Left renal cortex interstitium (tissue), 4 donors: ENCODE measurements at places on chromosomes 1 and 21.

DNA sequence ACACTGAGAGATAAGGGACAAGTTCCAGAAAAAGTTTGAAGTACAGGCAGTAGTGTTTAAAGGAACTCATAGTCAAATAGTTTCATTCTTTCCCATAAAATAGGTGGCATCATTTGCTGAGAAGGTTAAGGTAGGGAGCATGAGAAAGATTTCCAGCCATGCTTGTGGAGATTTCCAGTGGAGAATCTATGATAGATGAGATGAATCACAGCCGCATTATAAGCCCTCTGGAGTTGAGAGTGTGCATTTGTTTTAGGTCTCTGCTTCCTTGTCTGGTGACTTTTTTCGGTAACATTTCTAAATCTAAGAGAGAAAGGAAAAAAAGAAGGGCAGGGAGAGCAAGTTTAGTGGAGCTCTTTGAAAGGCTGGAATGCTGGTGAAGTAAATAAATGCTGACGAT lies 108.7 kb downstream of the DISP1 start:
- DNase-seq, result no peak

DNA sequence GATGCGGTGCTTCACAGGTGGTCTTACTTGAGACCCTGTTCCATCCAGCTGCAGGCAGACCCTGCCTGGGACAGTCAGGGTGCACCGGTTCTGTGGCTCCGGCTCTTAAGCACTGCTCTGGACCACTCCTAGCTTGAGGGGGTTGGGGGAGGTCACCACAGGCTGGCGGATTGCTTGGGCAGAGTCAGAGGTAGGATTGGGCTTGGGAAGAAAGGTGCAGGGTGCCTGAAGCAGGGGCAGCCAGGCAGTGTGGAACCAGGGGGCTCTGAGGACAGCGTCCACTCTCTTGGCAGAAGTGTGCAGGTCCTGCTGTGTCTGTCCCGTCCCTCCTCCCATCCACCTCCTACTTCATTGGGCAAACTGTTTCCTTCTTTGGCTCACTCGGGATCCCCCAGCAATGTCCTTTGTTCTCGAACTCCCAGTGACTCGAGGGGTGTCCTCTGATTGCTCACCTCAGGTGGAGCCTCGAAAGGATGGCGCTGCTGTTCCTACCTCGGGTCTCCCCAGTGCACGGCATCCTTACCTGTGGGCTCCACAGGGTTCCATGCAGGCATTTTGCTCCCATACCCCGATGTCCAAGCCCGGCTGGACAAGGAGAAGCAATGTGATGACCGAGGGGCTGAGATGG lies 1.7 kb downstream of the PDXK start:
- no peak for DNase-seq

DNA sequence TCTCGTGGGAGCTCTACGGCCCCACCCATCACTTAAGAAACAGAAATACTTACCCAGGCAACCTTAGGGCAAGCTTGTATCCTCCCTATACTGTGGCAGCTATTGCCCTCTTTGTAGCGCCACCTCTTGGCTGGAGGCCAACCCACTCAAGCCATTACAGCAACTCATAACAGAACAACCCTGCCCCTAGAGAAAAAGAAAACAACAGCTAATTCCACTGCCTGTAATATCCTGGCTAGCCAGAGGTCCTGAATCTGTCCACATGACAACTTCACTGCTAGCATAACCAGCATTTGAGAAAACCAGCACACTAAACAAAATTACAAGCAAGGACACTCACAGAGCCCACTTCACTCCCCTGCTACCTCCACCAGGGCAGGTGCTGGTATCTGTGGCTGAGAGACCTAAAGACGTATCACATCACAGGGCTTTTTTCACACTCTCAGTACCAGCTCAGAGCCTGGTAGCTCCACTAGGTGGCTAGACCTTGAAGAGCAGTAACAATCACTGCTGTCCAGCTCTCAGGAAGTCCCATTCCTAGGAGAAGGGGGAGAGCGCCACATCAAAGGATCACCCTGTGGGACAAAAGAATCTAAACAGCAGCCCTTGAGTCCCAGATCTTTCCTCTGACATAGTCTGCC lies 14.5 kb upstream of the MX1 start:
- no peak for DNase-seq

DNA sequence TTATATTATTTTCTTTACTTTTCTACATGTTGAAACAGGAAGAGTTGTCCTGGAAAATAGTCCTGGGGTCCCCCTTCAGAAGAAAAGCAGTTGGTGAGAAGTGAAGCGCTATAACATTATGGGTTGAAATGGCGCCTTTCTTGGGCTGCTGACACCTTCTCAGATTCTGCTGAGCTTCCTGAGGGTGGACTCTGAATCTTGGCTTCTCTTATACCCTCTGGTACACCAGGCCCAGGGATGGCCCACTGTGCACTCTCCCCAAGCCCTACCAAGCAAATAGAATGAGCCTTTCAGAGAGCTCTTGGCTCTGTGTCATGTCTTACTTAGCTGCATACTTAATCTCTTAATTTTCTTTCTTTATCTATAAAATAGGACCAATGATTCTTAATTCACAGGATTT lies 42.3 kb downstream of the CD247 start:
- no peak for DNase-seq

GRCh38 chr1:227778401-227778947 lies 37.0 kb upstream of the PRSS38 start:
- no peak for DNase-seq

DNA sequence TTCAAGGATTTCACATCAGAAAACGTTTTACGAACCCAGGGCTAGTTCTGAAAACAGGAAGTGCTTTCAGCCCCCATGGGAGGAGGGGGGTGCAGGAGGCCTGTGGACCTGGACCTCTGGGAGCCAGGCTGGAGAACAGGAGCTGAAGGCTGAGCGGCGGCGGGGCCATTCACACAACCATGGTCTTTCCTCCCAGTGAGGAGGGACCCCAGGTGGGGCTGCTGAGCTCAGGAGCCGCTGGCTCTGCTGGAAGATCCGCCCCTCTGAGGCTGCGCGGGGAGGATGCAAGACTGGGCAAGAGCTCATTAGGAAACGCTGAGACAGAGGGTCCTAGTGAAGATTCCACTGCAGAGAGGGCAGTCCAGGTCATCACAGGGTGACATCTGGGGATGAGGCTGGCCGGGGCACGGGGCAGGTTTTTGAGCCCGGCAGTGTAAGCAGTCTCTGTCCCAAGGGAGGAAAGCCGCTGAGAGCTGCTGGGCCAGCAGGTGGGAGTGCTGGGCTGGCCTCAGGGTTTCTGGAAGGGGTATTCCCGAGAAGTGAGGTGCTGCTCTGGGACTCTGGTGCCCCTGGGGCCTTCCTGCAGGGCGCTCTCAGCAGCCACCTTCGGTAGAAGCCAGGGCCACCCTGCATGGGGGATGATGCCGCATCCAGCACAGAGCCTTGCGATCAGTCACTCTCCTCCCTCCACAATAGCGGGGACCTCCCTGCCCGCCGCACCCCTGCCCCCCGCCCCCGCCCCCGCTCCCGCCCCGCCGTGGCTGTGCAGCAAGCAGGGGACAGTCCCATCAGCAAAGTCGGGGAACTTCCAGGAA lies 7.5 kb downstream of the MX2 start:
- no peak for DNase-seq

GRCh38 chr1:160046494-160047110 lies 14.8 kb upstream of the PIGM start:
- no peak for DNase-seq

DNA sequence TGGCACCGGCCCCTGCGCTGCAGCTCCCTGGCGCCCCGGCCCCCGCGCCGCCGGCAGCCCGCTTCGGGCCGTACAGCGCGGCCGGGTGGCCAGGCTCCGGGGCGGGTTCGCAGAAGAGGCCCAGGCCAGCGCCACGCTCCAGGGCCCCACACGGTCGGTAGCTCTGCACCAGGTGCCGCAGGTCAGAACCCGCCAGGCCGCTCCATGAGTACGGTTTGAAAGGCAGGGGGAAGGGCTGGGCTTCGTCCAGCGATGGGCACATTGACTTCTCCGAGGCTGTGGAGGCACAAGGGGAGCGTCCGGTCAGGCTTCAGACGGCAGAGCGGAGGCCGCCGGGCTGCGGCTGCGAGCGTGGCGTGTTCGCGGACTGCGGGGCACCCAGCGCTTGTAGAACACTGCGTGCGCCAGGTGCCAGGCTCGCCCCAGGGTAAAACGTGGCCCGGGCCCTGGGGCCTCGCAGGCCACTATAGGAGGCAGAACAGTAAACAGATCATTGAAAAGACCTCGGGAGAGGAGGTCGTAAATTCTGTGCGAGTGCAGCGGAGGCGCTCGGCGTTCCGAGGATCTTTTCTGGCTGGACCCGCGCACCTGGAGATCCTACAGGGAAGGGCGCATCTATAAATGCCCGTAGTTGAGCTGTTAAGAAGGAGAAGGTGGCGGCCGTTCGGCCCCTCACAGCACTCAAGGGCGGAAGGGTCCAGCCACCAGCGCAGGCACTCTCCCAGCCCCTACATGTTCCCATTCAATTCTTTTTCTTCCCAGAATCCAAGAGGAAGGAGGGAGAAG lies 5.7 kb downstream of the GFI1 start:
- DNase-seq, result no peak

- DNase-seq, result no peak
Observed at GRCh38 chr1:26799479-26800142, 11.9 kb downstream of the PIGV start.

- DNase-seq, result no peak
Observed at GRCh38 chr1:8274352-8274751, 43.6 kb upstream of the SLC45A1 start.

- no peak for DNase-seq
Observed at GRCh38 chr1:156662005-156662799, 15.0 kb downstream of the NES start.

DNA sequence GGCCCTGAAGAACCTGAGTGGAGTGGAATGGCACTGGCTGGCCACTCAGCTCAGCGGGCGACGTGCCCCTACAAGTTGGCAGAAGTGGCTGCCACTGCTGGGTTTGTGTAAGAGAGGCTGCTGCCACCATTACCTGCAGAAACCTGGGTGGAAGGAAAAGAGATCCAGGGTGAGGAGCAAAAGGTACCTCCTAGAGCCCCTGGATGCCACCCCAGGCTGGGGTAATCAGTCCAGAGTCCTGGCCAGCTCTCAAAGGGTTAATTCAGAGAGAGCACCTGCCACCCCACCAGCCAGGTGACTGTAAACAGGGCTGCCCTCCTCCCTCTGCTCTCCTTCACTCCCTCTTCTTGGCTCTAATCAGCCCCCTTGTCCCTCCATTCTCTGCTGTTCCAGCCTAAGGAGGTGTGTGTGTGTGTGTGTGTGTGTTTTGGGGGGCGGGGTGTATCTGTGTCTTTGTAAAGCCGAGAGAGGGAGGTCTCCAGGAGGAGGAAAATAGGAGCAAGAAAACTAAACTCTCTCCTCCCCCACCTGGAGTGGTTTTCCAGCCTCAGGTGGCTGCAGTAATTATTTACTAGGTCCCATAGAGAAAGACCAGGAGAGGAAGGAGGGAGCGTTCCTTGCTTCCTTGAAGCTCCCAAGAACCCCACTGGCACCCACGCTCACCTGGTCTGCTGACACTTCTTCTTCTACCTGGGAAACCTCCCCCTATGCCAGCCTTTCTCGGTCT lies 12.6 kb downstream of the TRIM46 start:
- no peak for DNase-seq

GRCh38 chr1:119790451-119791198 lies 20.6 kb downstream of the REG4 start:
- DNase-seq, result no peak

GRCh38 chr1:119632103-119632490 lies 16.0 kb downstream of the ZNF697 start:
- no peak for DNase-seq

- DNase-seq, result no peak
Observed at GRCh38 chr1:21537511-21537931, 28.3 kb downstream of the ALPL start.

- no peak for DNase-seq
Observed at GRCh38 chr1:106780806-106781569, 275.5 kb upstream of the PRMT6 start.

DNA sequence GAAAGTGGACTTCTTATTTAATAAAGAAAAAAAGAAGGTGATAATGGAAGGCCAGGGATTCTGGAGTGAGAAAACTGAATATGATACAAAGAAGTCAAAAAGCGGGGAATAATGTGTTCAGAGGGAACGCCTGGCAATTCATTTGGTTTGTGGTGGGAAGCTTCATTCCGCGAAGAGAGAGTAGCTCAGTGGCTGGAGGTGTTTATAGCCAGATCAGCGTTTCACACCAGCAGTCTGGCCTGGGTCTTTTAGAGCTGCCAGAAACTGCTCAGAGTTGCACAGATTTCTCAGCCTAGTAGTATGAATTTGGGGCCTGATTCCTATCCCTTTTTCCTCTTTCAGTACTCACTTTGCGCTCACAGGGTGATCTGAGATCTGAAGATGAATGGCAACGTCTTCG lies 67.8 kb upstream of the IPO9 start:
- no peak for DNase-seq

- DNase-seq, result no peak
Observed at GRCh38 chr1:212457740-212458338, 25.1 kb downstream of the NENF start.

DNA sequence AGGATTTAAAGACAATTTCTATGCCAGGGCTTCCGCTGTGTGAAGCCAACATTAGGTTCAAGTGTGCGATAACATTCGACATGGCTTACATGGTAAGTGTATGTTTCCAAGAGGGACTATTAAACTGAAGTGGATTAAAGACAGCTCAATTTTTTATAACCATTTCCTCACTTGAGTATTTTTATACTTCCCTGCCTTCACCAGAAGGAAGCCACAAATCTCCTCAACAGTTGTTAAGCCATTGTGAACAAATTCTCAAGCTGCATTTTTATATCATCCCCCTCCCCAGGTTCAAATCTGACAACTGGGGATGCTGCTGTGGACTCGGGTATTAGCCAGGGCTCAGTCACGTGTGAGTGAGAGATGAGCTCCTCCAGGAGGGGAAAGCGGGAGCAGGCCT lies 116.3 kb downstream of the RHOU start:
- no peak for DNase-seq

- no peak for DNase-seq
Observed at GRCh38 chr1:204477036-204477740, 17.4 kb downstream of the PIK3C2B start.

- DNase-seq, result no peak
Observed at GRCh38 chr1:244651956-244652622, 837 bp upstream of the DESI2 start.

GRCh38 chr1:110502402-110503151 lies 16.4 kb downstream of the KCNA10 start:
- no peak for DNase-seq

DNA sequence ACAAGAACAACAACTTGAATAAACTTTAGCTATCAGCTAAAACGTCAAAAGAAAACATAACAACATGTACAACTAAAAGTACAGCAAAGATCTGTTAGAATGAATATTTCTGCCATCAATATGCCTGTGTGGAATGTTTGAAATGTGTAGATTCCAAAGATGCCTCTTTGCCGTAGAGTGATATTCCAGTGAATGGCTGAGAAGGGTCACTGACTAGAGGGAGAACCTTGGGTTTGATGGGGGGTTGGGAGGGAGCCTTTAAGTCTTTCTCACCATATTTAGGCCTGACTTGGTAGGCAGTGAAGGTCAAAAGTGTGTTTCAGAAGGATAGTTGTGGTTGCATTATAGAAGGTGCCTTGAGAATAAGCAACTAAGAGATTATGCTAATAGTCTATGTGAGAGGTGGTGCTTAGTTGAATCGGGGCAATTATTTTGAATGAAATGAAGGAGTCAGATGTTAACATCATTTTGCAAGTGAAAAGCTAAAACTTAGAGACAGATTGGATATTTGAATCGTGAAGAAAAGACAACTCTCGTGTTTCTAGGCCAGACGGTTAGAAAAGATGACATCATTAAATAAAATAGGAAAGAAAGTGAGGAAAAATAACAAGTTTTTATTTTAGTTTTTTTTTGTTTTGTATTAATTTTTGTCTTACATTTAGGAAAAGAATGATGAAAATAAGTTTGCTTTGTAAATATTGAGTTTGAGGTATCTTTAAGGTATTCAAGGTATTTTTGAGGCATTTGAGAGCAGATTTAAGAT lies 53.8 kb downstream of the PLA2G4A start:
- DNase-seq, result no peak

GRCh38 chr1:28229996-28230395 lies 2.8 kb downstream of the DNAJC8 start:
- no peak for DNase-seq
